PC-9 (cell line): ENCODE measurements at places on chromosomes 2 and 18.

GRCh38 chr2:240956935-240957655 is 41.3 kb upstream of the SNED1 start:
- DNase-seq, result no peak

DNA sequence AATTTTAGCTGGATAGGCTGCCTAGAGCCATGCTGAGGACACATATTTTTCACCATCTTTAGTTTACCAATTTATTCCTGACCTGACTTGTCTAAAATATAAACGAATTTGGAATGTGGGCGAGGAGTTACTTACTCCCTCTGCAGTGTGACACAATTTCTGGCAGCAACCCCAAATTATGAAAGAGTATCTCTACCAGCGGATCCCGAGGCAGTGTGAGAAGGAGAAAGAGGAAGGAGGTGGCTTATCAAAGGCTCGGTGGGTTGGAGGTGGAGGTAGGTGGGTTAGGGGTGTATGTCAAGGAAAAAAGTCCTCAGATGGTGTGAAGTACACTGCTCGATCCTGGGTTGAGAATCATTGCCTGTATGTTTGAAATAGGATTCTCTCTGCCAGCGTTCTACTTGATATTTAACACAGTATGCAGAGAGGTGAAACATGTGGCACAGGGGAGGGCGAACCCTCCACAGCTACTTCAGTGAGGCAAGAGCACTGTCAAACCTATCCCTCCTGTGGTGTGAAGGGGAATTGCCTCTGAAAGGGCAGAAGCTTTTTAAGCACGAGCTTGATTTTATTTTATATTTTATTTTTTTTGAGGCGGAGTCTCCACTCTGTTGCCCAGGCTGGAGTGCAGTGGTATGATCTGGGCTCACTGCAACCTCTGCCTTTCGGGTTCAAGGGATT is 76.0 kb downstream of the RFTN2 start:
- DNase-seq, result no peak

DNA sequence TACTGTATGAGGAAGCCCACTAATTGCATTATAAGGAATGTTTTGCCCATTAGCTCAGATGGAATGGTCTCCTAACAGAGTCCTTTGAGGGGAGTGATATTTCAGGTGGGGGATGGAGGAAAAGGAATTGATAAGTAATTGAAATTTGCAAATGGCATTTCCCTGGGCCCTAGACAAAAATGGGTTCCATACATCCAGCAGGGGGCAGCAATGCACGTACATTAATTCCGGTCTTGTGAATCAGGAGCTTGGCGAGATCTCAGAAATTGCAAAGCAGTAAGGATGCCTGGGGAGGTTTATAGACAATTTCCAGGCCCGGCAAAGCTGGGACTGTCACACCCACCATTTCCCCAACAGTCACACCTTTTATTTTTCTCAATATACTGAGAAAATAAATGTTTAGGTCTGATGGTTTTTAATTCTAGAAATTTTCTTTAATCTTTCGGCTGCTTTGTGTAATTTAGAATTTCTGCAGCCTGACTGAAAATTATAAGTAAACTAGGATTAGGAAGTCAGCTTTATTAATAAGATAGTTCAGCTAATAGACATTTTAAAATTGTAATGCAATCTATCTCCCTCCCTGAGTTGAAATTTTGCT is 122.8 kb downstream of the LYPD1 start:
- DNase-seq, result peak; percentile 41

DNA sequence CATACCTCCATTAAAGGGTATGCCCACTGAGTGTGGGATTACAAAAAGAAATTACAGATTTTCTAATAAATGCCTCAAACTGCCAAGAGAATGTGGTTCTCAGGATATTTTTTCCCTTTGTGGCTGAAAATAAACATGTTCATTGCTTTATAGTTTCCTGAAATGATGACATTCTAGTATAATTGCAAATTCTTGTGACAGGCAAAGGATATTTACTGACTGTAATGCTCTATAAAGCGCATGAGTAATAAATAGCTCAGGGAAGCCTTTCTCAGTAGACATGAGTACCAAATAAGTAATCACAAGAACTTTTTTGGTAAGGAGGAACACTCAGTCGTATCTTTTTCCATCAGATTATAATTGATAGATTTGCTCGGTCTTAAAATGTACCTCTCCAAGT is 72.3 kb downstream of the FTCDNL1 start:
- no peak for DNase-seq

DNA sequence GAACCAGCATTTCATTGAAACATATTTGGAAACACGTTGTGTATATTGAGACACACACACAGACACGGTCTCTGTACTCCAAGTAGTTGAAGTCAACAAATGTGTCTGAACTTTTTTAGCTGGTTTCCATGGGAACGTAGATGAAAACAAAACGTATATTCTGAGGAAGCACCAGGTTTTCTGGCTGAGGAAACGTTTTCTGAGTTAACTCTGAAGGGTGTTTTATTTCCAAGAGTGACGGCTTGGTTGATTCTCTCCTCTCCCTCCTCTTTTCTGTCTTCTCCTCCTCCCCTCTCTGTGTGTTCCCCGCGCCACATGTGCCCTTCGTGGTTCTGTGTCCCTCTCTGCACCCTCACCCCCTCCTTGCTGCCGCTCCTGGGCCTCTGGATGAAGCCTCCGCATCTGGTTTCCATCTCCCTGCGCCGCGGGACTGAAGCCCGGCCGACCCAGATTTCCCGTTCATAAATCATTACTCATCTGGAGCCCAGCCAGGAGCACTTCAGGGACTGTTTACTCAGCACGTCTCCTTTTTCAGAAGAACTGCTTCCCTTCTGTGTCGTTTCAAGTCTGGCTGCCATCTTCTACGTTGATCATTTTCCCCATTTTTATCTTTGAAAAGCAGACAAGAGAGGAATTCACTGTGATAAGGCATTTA is 122.7 kb downstream of the COL6A3 start:
- peak; percentile 89 for DNase-seq

GRCh38 chr2:235914756-235915155 is 253.4 kb downstream of the GBX2 start:
- DNase-seq, result no peak

- no peak for DNase-seq
Observed at GRCh38 chr2:213496226-213496625, 212.0 kb downstream of the SPAG16 start.

GRCh38 chr2:30505500-30506180 is 58.6 kb downstream of the LCLAT1 start:
- DNase-seq, result no peak

- DNase-seq, result no peak
Observed at GRCh38 chr2:78992807-78993517, 32.5 kb upstream of the REG3G start.

- no peak for DNase-seq
Observed at GRCh38 chr2:30404319-30405259, 42.5 kb upstream of the LCLAT1 start.

GRCh38 chr2:55162284-55163006 is 69.6 kb downstream of the CLHC1 start:
- no peak for DNase-seq

- DNase-seq, result no peak
Observed at GRCh38 chr2:134327367-134327766, 73.5 kb downstream of the MGAT5 start.

- no peak for DNase-seq
Observed at GRCh38 chr2:241867776-241868420, 1.6 kb upstream of the RTP5 start.

DNA sequence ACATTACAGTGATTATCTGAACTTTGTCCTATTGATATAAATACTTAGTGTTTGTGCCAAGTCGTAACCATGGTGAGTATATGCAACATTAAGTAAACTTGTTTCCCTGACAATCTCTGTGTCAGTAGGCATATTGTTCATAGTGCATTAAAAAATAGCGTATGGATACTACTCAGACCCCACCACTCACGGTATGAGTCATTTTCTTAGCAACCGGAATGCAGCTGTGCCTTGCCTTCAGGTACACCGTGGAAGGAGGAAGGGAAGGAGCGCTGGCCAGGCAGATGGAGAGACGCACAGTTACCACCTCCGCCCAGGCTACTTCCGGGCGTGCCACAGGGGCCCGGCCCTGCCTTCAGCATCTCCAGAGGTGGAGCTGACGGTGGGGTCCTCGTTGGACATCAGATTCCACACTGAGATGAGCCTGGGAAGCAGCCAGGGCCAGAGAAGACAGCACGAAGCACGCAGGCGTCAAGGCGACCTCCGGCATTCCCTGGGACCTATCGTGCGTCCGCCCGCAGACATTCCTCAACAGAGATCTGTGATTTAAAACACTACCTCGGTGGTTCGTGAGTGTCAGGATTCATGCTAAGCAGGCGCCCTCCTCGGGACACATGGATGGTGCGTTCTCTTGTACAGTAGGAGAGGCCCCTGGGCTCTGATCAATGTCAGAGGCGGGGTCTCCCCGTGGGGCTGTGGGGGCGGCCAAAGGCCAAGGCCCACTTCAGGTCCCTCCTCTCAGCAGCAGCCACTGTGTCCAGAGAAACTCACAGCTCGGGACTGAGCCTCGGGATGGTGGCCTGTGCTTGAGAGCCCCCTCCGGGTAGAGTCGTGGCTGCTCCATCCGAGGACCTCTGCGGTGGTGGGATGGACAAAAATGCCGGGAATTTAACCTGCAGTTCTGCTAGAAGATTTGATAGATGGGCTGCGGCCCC is 82.2 kb upstream of the HDAC4 start:
- no peak for DNase-seq

- no peak for DNase-seq
Observed at GRCh38 chr18:44636241-44636640, 44.4 kb upstream of the SETBP1 start.

GRCh38 chr2:196290569-196290968 is 119.2 kb upstream of the STK17B start:
- no peak for DNase-seq

- no peak for DNase-seq
Observed at GRCh38 chr2:43174368-43174916, 52.0 kb downstream of the ZFP36L2 start.
